ENCODE measurements at places on chromosomes 2 and 18.

GRCh38 chr2:131572175-131572574, 44.5 kb downstream of the CCDC74A start:
- no peak for DNase-seq

- peak; percentile 63 for DNase-seq
Measured at GRCh38 chr2:195498176-195498575, 158.8 kb upstream of the SLC39A10 start.

- DNase-seq, result no peak
Measured at GRCh38 chr2:191846515-191847476, at the start of gene CAVIN2. CAVIN2 (minus strand) TSS chr2:191847088; CDS start chr2:191846925, 163 bp downstream.

DNA sequence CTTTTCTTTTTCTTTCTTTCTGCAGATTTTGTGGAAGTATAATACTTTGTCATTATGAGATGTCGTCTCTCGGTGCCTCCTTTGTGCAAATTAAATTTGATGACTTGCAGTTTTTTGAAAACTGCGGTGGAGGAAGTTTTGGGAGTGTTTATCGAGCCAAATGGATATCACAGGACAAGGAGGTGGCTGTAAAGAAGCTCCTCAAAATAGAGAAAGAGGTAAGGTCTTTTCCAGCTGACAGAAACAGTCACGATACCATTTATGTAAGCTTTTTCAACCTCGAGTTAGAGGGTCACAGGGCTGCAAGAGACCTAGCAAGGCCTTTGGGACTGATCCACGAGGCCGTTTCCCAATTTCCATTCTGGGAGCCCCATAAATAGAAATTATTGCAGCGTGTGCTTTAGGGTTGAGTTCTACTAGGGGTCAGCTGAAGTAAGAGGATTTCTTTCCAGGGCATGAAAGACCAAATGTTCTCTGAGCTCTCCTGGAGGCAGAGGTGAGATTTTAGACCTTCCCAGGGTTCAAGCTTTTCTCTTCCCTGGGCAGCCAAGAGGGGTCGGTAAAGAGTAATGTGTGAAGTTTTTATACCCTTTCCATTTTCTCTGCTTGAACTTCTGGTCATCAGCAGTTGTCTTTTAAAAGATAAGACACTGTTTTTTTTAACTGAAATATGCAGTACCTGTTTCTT, 15.5 kb downstream of the MAP3K20 start:
- DNase-seq, result no peak

GRCh38 chr2:88746929-88747490, 55.5 kb downstream of the RPIA start:
- no peak for DNase-seq

GRCh38 chr2:202196727-202197126, 41.7 kb downstream of the SUMO1 start:
- DNase-seq, result no peak

DNA sequence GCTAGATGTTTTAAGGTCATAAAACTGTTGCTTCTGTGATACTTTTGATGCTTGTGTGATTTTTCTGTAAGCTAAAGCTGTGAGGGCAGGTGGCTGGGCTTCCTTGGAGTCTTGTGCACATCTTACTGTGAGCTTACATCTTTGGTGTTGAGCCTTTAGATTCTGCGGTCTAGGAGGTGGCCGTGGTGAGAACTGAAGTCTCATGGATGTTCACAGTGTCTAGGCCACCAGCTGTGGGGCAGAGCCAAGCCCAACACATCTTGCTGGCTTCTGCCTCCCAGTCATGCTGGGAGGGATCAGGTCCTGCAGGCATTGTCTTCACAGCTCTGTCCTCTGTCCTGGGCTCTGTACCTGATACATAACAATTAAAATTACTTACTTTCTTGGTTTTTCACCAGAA, 219.7 kb upstream of the HS6ST1 start:
- DNase-seq, result no peak

DNA sequence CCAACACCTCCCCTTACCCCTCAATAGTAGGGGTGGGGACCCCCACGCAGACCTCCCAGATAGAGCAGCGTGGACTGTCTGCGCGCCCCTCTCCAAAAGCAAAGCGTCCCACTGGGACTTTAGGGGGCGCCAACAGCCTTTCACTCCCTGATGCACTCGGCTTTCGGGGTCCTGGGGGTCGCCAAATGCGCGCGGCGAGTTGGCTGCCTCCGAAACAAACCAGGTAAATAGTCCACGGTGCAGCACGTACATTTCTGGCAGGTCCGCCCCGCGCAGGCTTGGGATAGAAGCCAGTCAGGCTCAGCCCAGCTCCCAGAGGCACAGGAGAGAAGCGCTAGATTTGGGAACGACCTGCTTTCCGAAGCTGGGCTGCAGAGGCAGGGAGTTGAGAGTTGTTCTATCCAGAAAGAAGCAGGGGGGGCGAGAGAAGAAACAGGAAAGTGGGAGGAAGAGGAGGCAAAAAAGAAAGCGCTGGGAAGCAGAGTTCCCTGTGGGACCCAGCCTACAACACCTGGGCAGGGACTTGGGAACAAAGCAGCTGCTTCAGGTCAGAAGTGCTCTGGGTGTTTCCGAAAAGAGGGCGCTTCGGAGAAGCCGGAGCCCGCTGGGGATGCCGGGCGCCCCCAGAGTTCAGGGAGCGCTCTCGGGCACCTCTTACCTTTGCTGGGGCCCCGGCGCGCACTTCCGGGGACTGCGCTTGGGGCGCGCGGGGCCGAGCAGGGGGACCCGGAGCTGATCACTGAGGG, 544 bp downstream of the EVA1A start:
- DNase-seq, result no peak

DNA sequence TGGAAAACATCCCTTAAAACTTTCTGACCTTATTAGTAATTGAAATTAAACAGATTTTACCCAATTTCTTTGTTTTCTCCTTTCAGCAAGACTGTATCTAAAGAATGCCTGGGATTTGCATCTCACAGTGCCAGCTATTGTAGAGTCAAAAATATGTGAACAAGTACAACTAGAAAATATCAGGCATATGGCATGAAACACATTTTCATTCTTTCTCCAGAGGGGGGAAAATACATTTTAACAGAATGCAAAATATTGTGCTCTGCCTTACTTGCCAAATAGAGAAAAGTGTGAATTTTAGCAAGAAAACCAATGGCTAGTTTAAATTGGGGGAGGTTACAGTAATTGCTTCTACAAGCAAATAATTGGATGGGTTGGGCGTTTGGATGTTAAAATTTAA, 366.6 kb upstream of the FIGN start:
- DNase-seq, result no peak

DNA sequence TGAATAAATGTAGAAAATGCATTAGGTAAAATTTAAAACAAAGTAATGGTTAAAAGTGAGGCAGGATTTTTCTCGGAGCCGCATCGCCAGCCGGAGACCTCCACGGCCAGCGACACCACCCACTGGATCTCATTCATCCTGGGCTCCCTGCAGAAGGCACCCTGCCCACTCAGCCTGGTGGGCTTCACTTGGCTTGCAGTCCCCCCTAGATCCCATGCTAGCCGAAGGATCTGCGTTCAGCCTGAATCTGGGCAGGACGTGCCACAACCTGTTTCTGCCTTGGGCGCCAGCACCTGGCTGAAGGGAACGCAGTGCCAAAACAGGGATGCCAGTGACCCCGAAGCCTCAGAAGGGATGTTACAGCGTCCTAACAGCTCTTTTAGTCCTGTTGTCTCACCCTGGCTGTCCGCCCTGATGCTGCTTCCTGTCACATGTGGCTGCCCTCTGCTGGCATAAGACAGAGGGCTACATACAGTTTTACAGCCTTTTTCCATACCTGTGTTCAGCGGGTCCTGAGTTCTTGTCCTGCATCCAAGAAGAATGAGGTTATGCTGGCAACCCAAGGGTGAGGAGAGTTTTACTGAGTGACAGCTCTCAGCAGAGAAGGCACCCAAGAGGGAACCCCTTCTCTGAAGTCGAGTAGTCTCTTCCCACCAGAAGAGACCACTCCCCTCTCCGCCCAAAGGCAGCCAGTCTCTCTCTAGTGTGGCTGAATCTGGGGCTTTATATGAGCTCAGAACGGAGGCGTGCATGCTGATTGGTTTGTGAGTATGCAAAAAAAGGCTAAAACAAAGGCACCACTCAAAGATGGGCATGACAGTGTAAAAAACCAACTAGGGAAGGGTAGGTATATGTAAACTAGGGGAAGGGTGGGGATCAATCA, 173.1 kb upstream of the GYPC start:
- no peak for DNase-seq

DNA sequence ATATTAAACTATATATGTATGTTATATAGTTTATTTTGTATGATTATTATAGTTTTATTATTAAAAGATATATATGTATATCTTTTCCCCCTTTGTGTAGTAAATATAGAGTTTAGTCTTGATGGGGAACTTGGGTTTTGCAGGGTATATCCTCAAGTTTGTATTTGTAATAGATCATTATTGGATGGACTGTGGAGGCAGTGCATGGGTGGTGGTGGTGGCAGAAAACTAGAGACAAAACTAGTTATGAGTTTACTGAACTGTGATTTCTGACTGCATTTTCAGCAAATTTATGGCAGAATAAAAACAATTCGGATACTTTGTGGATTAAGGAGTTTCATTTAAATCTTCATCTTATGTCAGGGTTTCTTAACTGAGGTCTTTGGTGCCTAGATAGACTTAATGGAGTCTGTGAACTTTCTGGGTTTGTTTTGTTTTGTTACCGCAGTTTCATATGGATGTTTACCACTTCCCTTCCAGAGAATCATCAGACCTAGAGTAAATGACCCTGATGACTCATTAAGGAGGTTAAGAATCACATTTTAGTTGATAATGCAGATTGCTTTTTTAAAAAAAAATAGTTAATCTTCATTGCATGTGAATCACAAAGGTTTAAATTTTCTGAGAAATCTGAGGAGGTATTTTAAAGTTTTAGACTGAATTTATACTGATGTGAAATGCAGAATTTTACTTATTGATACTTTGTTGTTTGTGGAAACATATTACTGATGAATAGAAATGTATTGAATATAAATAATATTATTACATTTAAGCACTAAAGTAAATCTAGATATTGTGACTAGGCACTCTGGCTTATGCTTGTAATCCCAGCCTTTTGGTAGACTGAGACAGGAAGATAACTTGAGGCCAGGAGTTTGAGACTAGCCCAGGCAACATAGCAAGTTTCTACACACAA, 14.5 kb downstream of the EPC2 start:
- DNase-seq, result no peak

DNA sequence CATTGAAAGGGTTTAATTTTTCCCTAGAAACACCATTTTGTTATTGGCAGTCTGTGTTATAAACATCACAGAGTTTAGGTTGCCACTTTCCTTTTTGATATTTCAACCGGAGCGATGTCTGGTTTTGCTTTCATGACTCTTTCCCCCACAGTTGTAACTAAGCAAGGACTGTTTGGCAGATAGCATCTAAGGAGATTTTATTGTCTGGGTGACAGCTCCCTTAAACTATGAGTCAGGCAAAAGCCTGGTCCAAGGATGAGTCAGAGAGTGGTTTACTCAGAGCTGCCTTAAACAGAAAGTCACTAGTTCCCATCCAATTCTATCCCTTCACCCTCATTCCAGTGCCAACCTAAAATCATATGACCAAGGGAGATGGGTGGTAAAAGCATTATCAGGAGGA, 341.6 kb upstream of the VWC2L start:
- no peak for DNase-seq

- DNase-seq, result no peak
Measured at GRCh38 chr2:38723173-38723572, 28.0 kb downstream of the SRSF7 start.

- DNase-seq, result no peak
Measured at GRCh38 chr2:216047397-216047796, 34.0 kb upstream of the MREG start.

- DNase-seq, result no peak
Measured at GRCh38 chr2:98582523-98582922, 25.8 kb downstream of the COA5 start.

GRCh38 chr2:80670763-80671162, 366.2 kb upstream of the LRRTM1 start:
- DNase-seq, result no peak

DNA sequence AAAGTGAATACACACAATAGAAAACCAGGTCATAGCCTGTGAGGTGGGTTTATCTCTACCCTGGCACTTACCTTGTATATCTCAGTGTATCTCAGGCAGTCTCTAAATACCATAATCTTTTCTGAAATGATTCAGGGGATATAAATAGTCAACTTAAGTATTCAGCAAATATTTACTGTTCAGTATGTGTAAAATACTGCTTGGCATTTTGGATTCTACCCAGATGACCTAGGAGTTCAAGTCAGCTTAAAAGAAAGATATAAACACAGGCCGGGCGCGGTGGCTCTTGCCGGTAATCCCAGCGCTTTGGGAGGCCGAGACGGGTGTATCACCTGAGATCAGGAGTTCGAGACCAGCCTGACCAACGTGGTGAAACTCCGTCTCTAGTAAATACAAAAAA, 23.8 kb downstream of the GRHL1 start:
- DNase-seq, result no peak

DNA sequence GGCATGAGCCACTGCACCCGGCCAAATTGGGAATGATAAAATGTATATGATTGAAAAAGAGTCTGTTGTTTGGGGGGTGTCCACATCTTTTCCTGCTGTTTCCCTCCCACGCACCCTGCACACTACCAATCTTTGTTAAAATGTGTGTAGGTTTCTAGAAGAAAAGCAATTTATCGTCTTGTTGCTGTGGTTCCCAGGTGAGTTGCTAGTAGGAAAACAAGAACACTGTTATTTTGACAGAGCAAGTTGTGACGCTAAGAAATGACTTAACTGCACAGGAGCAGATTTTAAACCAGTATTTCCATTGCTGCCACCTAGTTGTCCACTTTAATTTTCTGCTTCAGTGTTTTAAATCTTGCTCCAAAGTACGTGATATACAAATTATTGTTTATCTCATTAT, 21.0 kb upstream of the USP14 start:
- DNase-seq, result no peak

- no peak for DNase-seq
Measured at GRCh38 chr2:229388731-229389130, 117.6 kb upstream of the PID1 start.

GRCh38 chr2:189486237-189486770, 45.0 kb downstream of the WDR75 start:
- no peak for DNase-seq

DNA sequence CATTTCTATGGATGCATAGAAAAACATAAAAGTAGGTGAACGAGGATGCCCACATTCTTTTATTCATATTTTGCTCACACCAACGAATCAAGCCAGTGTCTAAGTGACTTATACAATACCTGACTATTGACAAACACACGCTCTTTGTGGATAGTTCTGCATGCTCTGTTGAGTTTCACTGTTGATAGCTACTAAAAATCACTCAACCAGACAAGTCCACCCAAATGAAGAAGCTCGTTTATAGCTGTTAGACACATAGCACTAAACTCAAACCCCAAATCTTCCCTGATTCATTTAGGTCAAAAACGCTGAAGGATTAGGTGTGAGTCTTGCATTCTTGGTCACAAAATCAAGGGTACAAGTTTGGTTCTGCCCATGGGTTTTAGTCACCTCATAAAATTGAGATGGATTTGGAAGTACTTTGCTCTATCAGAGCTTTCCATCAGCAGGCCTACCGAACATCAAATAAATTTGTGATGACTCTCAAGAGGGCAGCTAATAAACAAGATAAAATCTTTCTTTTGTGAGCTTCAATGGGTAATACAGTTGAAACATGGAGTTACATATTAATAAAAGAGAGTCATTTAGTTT, 92.7 kb upstream of the ETAA1 start:
- no peak for DNase-seq

- no peak for DNase-seq
Measured at GRCh38 chr2:135030826-135031225, 16.4 kb downstream of the MAP3K19 start.

All from activated T-cell treated with anti-CD3 and anti-CD28 coated beads, Interleukin-2, amount 50 U/mL, for 4 hours (primary cell).